ENCODE measurements at places on chromosomes 6 and 20. TPM values are rescaled to one million over a fixed set of nuclear protein-coding genes. Genes with fewer than 3 reads are reported as not detected.
A peak's percentile ranks its signal among the peaks of the same experiment; 100 is the strongest.

DNA sequence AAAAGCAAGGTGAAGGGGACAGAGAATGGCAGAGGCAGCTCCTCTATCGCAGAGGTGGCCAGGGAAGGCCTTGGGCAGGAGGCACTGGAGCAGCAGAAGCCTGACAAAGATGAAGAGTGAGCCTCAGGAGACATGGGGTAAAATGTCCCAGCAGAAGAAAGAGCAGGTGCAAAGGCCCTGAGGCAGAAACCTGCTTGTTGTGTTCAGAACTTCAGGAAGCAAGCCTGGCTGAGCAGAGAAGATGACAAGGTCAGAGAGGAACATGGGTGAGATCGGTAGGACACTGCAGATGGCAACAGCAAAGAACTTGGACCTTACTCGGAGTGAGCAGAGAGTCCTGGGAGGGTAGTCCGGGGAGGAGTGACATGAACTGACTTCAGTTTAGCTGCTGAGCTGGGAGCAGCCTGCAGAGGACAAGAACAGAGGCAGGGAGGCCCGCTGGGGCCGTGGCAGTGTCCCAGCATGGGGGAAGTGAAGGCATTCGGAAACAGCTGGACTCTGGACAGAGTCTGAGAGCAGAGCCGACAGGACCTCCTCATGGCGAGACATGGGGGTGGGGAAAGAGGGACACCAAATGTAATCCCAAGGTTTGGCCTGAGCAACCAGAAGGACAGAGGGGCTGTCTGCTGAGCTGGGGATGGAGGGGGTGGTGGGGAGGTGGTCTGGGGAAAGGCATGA is 106.3 kb downstream of the PREX1 start:
- H3K4me3 ChIP-seq = no peak overlapping the region
- no peaks in the 10 kb centered on the region for H3K36me3 ChIP-seq
- peak overlapping the region; percentile 63 for H3K27ac ChIP-seq
- peaks cover 48% of the 10 kb centered on the region for H3K4me1 ChIP-seq
- H3K27me3 ChIP-seq = no peaks in the 10 kb centered on the region

DNA sequence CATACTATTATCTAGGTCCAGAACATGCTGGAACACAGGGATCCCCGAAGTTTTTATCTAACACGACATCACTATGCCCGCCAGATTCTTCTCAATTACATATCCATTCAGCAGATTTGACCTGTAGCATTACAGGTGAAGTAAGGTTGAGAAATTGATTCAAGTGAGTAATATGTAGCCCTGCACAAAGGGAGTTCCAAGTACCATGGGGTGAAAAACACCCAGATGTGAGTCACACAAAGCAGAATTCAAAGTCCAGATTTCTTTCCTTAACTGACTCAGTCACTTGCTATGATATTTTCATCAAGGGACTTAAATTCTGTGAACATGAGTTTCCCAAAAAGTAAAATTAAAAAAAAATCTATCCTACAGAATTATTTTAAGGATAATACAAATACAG is 655.4 kb upstream of the PTCHD4 start:
- no peak overlapping the region for H3K27ac ChIP-seq
- no peaks in the 10 kb centered on the region for H3K27me3 ChIP-seq
- no peaks in the 10 kb centered on the region for H3K4me1 ChIP-seq
- H3K4me3 ChIP-seq = no peak overlapping the region
- H3K36me3 ChIP-seq = no peaks in the 10 kb centered on the region
- DNase-seq = no peak

- no peaks in the 10 kb centered on the region for H3K27me3 ChIP-seq
- peak; percentile 90 for DNase-seq
- H3K4me1 ChIP-seq = peaks cover 23% of the 10 kb centered on the region
- no peak overlapping the region for H3K4me3 ChIP-seq
Measured at GRCh38 chr6:2891768-2892170, 11.3 kb downstream of the SERPINB9 start.

GRCh38 chr6:45419571-45420082 is 41.9 kb upstream of the SUPT3H start:
- H3K27ac ChIP-seq = peak overlapping the region; percentile 77
- H3K36me3 ChIP-seq = no peaks in the 10 kb centered on the region
- H3K4me1 ChIP-seq = no peaks in the 10 kb centered on the region

DNA sequence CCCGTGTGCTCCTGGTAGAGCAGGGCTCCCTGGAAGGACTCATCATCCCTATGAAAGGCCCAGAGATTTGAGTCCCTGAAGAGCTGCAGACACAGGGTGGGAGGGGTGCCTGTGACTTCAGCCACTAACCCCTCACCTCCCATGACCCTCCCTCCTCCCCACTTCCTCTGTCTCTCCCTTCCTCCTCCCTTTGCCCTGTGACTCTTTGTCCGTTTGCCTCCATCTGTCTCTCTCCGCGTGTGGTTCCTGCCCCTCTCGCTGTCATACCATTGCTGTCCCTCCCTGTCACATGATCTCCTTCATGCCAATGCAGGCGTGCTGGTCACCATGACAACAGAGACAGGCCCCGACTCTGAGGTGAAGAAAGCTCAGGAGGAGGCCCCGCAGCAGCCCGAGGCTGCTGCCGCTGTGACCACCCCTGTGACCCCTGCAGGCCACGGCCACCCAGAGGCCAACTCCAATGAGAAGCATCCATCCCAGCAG is 19.0 kb downstream of the EPB41L1 start:
- no peaks in the 10 kb centered on the region for H3K36me3 ChIP-seq
- H3K4me1 ChIP-seq = no peaks in the 10 kb centered on the region
- H3K27me3 ChIP-seq = no peaks in the 10 kb centered on the region
- H3K27ac ChIP-seq = no peak overlapping the region

DNA sequence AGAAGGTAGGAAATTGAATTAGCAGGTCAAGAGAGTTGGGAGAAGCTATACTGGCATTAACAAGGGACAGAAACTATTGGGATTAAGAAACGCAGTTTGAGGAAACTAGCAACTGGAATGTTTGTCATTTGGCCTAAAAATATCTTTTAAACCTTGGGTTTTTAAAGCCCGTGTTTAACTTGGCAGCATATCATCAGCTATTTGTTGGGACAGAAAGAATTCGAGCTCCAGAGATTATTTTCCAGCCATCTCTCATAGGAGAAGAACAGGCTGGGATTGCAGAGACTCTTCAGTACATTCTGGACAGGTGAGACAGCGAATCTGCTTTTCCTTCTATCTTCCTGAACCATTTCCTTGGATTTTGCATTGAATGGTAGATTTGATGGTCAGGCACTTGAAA is 17.8 kb downstream of the ACTR5 start:
- no peaks in the 10 kb centered on the region for H3K27me3 ChIP-seq
- no peak overlapping the region for H3K27ac ChIP-seq
- H3K36me3 ChIP-seq = peaks cover 58% of the 10 kb centered on the region

The LY86 gene
- 10.0 TPM for total RNA-seq

The TRIM10 gene
- total RNA-seq = 4.6 TPM

The MDFI gene
- total RNA-seq = 2.2 TPM

Data from transverse colon (tissue), 4 donors.